Stimulated activated CD4-positive, alpha-beta T cell treated with anti-CD3 and anti-CD28 coated beads, Interleukin-1b, Interleukin-23, amount 100 ng/mL, for 4 hours (primary cell): ENCODE measurements at places on chromosomes 7 and 10.

- no peak for DNase-seq
These were observed 625.7 kb upstream of the ANKRD30A start for GRCh38 chr10:36499693-36500092.

DNA sequence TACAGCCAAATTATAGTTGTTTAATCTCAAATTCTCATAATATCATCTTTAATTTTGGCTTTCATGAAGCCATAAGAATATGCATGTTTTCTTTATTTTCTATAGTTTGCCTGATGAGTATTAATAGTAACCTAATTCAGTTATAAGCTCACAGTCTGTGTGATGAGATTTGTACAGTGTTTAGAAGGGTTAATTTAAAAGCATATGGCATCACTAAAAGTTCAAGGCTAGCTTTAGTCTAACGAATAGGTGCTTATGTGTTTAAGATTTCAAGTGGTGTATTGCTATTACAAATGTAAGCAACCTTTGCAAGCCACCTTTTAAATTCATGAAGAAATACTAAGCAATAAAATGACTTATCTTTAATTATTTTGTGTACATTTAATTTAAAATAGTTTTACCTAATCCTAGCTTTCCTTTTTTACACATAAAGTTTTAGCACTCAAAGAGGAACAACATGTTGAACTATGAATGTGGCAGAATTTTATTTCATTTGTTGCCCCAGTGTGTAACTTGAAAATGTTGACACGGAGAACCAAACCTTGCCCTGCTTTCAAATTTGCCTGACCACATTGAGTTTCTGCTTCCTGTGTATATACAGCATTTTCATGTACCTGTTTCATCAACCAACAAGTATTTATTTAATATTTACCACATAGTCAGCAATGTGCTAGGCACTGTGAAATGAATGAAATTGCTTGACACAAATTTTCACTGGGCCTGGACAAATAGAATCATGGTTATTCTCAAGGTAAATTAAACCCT, 41.5 kb downstream of the TET1 start:
- no peak for DNase-seq

DNA sequence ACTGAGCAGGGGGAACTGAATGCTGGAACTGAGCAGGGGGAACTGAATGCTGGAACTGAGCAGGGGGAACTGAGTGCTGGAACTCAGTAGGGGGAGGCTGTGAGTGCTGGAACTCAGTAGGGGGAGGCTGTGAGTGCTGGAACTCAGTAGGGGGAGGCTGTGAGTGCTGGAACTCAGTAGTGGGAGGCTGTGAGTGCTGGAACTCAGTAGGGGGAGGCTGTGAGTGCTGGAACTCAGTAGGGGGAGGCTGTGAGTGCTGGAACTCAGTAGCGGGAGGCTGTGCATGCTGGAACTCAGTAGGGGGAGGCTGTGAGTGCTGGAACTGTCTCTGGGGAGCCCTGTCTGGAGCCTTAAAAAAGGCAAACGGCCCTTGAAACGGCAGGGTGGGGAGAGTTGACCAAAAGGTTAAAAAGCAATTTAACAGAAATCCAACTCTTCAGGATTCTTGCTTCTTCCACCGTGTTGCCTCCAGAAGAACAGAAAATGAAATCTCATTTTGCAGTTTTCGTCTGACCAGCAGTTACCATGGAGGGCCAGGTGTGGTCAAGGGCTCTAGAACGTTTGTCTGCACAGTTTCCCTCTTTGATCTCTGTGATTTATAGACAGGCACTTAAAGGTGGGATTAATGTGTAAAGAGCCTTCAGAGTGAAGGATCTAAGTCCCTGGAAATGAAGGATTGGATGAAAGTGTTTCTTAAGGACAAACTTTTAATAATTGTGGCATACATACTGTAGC, 19.1 kb downstream of the DOCK1 start:
- no peak for DNase-seq

DNA sequence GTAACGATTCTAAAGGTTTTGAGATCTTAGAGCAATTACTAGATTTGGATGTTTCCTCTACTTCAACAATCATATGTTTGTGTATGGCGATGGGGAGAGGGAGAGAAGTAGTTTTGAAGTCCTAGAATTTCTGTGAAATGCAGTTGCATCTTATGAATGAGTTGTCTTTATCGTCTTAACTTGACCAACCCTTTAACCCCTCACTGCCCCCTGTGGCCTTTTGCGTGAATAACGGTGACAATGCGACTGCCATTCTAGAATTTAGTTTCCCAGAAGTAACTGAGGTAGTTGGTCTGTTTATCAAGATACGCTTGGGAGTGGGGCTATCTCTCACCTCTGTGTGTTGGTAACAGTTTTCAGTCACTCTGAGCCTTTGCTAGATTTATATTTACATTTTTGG, 204.6 kb downstream of the HDAC9 start:
- no peak for DNase-seq

DNA sequence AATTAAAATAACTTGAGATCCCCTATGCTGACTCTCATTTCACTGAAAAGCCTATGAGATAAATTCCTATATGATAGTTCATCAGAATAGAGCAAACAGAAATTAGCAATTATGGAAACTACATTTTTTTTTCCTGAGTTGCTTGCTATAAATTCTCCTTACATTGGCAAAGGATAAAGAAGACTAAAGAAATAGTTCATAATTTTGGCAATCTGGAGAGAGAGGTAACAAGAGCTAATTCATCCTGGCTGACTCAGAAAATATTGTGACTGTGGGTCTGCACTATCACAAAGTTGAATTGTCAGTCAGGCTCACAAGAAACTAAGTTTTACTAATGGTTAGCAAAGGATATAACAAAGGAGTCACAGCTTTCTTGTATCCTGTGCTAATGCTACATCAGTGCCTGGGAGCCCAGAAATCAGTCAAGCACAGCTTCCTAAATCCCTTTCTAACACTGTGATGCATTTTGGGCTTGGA, 483.0 kb downstream of the MAGI2 start:
- DNase-seq: no peak
